ENCODE measurements at places on chromosomes 2 and 18.

DNA sequence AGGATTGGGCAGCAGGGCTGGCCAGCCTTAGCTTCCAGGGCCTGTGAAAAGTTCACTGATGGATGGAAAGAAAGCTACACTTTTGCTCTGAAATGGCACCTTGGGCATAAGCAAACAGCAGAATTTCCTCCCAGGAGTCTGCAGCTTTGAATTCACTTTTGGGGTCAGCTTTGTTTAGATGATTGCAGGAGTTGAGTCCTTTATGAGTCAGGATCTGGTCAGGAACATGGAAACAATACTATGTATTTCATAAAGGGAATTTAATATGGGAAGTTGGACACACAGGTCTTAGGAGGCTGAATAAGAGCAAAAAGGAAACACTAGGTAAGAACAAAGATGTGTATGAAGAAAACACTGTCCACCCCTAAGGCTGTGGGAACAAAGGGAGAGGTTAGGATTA, 345.3 kb downstream of the TSN start:
- DNase-seq, result no peak

DNA sequence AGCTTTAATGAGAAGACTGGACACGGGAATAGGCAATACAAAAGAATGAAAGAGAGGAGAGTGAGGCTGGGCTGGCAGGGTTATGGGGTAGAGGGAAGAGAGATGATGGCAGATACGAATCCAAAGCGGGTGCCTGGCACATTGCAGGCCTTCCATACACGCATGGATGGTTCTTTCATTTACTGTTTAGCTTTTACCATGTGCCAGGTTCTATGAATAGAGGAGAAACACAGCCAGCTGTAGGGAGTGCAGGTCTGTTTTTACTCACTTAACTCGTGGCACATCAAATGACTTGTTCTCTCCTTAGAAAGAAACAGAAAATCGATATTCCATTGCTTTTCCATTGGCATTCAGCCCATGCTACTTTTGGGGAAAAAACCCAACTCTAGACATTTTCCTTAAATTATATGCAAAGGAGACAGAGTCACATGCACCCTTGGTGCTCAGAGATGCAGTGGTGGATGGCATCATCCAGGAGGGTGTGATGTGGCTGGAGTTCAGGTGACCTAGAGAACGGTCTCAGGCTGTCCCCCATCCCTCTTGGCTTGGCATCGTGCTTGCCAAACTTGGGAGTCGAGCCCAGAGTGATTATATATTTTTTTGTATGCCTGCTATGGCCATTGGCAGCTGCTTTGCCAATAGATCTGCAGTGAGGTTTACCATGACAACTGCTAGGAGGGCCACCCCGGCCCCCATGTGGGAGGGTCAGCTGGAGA, 6.2 kb downstream of the LTBP1 start:
- DNase-seq, result no peak

DNA sequence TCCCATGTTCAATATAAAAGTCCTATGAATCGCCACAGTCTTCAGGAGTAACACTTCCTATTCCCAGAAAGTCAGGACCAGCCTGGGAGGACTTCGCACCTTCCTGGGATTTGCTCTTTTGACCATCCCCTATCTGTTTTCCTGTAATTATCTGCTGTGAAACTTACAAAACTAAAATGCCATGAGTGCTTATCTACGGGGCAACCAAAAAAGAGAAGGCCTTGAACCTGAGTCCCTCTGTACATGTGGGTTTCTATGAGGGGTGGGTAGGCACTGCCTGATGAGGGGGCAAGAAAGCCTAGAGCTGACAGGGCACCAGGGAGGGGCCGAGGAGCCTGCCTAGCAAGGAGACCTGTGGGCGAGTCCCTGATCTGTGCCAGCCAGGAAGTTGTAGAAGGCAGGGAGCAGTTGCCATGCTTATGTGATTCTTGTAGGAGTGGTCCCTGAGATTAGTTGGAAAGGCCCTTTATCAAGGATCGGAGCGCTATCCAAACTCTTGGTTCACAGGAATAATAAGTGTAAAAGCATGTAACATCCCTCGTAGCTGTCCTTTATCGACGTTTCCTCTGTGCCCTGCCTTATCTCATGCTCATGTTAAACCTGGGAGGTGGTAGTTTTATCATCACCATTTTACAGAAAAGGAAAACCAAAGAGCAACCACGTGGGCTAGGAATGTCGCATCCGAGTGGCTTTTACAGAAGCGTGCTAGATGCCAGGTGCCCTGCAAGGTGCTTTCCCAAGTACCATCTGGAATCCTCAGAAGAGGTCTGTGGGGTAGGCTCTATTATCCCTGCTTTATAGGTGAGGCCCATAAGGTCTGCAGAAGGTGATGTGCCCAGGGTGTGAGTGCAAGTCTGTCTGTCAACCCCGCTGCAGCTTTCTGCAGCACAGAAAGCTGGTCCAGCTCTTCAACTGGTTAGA, 111.8 kb downstream of the B3GNT2 start:
- no peak for DNase-seq

- peak; percentile 12 for DNase-seq
Observed at GRCh38 chr2:138846216-138846821, 66.1 kb upstream of the NXPH2 start.

DNA sequence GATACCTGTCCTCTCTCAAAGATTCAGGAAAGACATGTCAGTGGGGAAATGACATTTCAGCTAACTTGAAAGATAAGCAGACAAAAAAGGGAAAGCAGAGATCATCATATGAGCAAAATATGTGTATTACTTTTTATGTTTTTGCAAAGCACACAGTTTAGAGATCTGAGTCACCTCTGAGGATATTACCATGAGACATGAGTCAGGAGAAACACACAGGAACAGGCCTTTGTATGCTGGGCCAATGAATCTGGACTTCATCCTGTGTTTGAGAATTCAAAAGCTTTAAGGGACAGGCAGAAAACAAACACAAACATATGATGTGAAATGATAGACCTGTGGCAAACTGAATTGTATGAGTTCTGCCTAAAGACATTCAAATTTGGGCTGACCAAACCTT, 306.0 kb upstream of the EPC2 start:
- no peak for DNase-seq

GRCh38 chr2:204321910-204322751, 223.1 kb upstream of the PARD3B start:
- DNase-seq, result no peak
